ENCODE measurements at places on chromosomes 5 and 9.

- no peak for DNase-seq
Measured at GRCh38 chr9:76433406-76433805, 25.6 kb upstream of the GCNT1 start.

DNA sequence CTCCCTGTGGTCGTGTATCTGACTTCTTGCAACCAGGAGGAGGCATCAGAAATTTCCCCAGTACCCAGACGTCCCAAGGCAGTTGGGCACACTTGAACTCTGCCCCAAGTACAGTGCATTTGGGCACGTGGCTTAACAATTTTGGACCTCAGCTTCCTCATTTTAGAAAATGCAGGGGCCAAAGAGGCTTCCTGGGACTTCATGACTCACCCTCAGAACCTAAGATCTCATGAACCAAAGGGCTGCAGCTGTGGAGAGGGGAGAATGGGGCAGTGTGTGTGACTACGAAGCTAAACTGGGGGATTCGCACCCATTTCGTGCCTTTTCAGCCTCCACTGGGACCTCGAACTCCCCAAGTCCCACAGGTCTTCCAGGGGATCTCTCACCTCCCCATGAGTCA, 59.2 kb downstream of the SYK start:
- DNase-seq = no peak

DNA sequence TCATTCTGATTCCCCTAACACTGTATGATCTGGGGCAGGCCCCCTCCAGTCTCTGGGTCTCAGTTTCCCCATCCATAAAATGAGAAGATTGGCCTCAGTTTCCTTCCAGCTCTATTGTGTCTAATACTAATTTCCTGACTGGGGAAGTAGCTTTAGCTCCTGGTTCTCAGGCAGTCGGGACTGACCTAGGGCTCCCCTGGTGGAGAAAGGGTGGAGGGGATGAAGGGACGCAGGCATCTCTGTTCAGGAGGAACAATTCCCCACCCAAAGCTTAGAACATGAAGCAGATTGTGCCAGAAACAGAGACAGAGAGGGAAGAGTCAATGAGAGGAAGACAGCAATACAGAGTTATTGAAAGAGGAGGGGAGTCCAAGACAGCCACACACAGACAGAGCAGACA, 14.2 kb upstream of the PTGS1 start:
- no peak for DNase-seq

GRCh38 chr5:121981254-121981653, 19.5 kb downstream of the SRFBP1 start:
- no peak for DNase-seq

GRCh38 chr5:167948251-167948650, 343.2 kb upstream of the WWC1 start:
- no peak for DNase-seq

- DNase-seq = no peak
Measured at GRCh38 chr5:5377780-5378179, 44.7 kb upstream of the ICE1 start.

GRCh38 chr9:88950341-88951154, 40.7 kb upstream of the S1PR3 start:
- DNase-seq = no peak

DNA sequence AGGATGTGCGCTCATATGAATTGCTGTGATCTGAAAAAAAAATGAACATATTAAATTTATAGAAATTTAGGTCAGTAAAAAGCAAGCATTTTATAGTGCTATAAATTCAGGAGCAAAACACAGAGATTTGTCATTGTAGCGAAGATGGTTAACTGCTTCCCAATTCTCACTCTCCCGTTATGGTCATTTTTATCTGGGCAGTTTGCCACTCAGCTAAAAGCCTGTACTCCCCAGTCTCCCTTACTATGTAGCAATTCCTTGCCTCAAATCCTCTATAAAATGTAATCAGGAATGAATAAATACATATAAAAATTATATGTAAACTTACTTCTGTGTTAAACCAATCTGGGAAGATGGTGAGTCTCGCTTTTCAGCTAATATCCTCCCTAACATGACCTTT, 471.5 kb downstream of the HINT1 start:
- no peak for DNase-seq

GRCh38 chr5:55031492-55031891, 7.4 kb downstream of the GZMK start:
- DNase-seq = no peak

DNA sequence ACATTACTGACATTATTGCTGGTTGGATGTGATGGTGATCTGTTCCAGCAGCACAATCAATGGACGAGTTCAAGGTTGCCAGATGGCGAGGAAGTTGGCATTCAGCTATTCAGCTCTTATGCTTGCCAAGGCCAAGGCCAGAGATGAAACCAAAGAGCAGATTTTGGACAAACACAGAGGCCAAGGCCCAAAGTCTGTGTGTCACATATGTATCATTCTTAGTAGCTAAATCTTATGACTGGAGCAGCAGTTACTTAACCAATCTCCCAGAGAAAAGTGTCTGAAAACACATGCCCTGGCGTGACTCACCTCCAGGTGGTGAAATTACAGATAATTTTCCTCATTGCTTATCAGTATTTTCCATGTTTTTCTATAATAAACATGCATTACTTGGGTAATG, 189.0 kb upstream of the EGFLAM start:
- DNase-seq = no peak

- DNase-seq = no peak
Measured at GRCh38 chr5:172178991-172179989, 8.7 kb downstream of the STK10 start.

- DNase-seq = no peak
Measured at GRCh38 chr5:61622156-61622555, 290.1 kb downstream of the ZSWIM6 start.

- DNase-seq = no peak
Measured at GRCh38 chr5:61180886-61181285, 18.6 kb upstream of the SMIM15 start.

DNA sequence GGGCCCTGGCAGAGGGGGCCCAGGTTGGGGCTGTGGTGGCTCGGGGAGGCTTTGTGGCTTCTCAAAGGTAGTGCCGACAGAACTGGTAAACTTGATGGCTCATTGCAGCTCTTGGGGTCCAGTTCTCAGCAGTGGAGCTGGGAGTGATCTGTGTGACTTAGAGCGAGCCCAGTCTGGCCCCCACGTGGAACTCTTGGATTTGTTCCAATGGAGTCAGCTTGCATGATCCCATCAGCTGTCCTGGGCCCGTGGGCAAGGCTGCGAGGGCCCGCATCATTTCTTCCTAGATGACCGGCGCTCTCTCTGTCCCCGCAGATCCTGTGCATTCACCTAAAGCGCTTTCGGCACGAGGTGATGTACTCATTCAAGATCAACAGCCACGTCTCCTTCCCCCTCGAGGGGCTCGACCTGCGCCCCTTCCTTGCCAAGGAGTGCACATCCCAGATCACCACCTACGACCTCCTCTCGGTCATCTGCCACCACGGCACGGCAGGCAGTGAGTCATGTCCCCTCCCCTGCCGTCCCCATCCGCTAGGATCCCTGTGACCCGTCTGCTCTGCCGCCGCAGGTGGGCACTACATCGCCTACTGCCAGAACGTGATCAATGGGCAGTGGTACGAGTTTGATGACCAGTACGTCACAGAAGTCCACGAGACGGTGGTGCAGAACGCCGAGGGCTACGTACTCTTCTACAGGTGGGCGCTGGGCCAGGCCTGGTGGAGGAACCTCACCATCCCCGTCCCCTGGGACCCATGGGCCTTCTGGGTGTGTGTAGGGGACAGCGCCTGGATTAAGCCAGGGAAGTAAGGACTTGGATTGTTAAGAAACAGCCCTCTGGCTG, 39.2 kb downstream of the USP20 start:
- no peak for DNase-seq

- DNase-seq = no peak
Measured at GRCh38 chr5:56429110-56429561, 196.0 kb upstream of the ANKRD55 start.

DNA sequence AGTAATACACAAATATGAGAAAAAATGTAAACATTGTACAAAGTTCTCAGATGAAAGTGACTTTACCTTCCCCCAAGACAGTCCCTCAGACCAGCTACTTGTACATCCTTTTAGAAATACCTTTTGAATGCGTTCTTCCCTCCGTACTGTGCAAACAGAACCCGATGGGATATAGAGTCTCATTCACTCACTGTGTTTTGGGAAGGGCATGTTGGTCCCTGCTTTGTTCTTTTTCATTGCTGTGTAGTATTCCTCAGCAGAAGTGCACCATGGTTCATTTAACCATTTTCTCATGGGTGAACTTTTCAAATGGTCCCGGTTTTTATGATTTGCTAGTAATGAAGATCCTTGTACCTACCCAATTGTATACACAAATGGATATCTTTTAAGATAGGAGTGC, 94.4 kb downstream of the ANKRD33B start:
- no peak for DNase-seq

DNA sequence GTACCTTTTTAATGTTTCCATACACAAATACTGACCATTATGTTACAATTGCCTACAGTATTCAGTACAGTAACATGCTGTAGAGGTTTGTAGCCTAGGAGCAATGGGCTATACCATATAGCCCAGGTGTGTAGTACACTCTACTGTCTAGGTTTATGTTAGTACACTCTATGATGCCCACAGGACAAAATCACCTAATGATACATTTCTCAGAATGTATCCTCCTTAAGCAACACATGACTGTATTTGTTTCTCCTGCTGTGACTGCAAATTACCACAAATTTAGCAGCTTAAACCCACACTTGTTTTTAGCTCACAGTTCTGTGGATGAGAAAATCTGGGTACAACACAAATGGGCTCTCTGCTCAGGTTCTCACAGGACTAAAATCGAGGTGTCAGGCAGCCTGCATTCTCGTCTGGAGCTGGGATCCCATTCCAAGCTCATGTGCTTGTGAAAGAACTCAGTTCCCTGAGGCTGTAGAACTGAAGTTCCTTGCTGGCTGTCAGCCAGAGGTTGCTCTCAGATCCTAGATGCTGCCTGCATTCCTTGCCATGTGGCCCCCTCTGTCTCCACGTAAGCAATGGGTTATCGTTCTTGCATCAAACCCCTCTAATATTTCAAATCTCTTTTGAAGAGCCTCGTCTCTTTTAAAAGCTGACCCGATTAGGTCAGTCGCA, 38.6 kb upstream of the PIK3R1 start:
- DNase-seq = no peak

Measured in glomerular endothelial cell (primary cell).